Activated CD4-positive, alpha-beta T cell treated with anti-CD3 and anti-CD28 coated beads, Interleukin-2, amount 50 U/mL, for 24 hours (primary cell): ENCODE measurements at places on chromosomes 5 and 9.

GRCh38 chr9:37554318-37554717 is 21.9 kb downstream of the FBXO10 start:
- no peak for DNase-seq

DNA sequence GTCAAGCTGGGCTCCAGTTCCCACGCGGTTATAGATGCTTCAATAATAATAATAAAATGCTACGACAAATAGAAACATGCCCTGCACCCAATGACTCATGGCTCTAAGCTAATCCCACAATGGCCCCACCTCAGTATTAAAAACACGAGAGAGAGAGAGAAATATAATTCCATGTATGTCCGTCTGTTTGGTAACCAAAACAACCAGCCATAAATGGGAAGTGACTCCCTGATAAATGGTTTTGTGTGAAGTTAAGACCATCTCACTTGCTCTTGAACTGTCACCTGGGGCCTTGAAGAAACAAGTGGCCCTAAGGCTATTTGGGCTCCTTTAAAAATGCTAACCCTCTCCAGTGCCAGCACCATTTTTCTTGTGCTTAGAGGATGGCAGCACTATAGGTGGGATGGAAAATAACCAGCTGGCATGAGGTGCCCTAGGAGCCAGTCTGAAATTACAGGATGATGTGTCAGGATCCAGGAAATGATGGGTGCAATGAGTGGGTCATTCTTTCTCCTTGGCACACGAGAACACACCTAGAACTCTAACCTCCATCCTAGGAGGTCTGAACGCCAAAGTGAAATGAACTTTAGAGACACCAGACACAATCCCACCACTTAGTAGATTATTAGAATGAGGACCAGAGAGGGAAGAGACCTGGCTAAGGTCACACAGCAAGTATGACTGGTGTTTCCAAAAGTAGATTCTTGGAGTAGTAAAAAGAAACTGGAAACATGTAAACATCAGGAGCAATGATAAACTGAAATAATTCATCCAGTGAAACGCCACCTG is 35.7 kb upstream of the ADRB2 start:
- no peak for DNase-seq

DNA sequence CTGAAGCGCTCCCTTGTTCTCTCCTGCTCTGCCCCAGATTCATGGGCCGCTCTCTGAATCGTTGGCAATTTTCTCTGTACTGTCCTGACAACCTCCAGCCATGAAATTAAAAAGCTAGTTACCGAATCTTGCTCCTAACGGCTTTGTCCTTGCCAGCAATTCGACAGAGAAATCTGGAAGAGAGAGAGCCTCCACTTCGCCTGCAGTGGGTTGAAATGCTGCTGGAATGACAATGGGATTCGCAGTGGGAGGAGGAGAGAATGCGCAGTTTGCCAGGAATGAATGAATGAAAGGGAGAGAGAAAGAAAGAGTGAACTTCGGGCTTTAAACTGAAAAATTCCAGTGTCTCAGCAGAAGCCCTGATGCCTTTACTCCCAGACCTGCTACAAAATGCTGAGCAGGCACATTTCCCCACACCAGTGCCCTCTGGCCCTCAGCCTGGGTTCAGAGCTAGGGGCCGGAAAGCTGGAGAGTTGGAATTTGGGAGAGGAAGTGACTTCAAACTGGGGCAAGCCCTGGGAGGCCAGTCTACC is 11.5 kb upstream of the BOD1 start:
- DNase-seq = no peak

DNA sequence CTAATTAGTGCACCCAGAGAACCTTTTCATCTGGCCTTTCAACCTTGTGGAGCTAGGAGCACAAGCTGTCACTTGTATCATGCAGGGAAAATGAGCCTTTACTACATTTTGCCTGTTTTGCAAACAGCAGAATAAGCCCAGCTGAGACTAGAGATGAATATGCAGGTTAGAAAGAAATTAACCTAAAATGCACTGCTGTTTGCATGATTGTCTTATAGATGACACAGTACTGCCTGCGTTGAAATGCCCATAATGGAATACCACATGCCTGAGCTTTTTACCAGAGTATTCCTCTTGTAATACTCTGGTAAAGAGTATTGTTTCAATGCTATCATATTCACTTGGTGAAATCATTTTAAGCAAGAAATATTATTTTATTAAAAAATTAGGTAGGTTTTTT is 90.7 kb downstream of the SNX24 start:
- no peak for DNase-seq

DNA sequence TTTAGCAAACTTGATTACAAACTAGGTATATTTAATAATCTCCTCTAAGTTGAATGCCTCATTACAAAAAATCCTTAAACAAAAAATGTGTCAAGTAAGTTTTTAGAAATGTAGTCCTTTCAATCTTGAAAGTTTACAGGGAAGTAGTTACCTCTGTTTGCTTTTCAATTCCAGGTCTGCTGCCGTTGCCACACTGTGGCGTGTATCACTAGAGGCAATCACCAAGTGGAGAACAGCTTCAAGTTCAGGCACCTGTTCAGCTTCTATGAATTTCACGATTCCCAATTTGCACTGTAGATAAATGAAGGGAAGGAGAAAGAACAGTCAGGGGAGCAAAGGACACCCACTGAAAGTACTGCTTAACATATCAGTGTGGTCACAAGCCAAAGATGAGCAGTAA is 51.1 kb downstream of the ECPAS start:
- DNase-seq = no peak

- DNase-seq = no peak
Measured at GRCh38 chr9:3909966-3910650, 384.3 kb upstream of the RFX3 start.

DNA sequence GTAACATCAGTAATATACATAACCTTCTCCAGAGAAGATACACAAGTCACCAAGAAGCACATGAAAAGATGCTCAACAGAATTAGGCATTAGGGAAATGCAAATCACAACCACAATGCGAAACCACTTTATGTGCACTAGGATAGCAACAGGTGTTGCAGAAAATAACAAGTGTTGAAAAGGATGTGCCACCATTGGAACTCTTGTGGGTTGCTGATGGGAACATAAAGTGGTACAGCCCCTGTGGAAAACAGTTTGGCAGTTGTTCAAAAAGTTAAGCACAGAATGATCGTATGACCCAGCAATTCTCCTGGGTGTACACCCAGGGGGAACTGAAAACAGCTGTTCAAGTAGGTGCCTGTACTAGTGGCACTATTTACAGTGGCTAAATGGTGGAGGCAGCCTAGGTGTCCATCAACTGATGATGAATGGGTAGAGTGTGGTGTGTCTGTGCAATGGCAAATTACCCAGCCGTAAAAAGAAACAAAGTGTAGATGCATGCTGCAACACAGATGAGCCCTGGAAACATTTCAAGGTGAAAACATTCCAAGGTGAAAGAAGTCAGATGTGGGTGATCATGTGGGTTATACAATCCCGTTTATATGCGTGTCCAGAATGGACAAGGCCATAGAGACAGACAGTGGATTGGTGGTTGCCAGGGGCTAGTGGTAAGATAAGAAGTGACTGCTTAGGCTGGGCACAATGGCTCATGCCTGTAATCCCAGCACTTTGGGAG is 27.2 kb downstream of the CCDC69 start:
- DNase-seq = no peak
